ENCODE measurements at places on chromosomes 6 and 20.

DNA sequence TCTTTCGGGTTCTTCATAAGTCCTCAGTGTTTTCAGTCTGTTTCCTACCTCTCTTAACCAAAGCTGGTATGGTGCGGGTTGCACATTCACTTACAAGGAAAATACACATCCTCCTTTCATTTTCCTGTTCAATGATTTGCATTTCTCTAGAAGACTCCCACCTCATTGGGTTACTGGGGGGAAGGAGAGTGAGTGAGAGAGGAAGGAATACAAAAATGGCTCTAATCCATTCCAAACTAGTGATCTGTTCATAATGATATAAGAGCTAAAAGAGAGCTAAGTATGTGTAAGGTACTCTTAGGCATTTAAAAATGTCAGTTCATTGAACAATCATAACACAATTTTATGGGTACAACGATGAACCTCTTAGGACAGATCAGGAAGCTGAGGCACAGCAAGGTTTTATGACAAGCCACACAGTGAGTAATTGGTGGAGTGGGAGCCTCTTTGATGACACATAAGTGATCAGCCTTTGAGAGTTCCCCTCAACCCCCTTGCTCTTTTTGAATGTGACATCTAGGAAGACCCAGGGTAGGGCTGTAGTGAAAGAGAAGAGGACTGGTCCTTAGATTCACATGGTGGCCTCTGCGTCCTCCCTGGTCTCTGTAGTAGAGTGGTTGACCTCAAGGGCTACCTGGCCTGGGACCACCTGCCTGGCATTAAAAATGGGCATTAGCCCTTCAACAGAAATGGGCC is 328.4 kb upstream of the SOX4 start:
- no peak for DNase-seq

GRCh38 chr6:39902786-39903465 is 31.3 kb downstream of the MOCS1 start:
- DNase-seq: no peak

- DNase-seq: no peak
These were observed 455.0 kb downstream of the RFPL4B start for GRCh38 chr6:112802144-112802543.

DNA sequence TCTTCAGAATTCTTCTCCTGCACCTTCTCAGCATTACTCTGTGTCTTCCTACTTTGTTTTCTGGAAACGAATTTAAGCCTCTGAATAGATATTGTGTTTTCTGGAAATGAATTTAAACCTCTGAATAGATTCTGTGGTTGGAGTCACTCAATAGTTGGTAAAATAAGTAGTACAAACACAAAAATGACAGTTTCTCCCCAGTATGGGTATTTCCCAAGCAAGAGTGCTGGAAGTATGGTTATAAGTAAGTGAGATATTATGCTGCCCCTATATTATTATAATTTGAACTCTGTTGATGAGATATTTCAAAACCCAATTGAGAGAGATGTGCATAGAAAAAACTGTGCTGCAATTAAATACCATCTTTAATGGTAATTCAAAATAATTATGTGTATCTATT is 94.9 kb downstream of the TINAG start:
- no peak for DNase-seq

GRCh38 chr20:21272679-21273078 is 30.5 kb upstream of the XRN2 start:
- no peak for DNase-seq

DNA sequence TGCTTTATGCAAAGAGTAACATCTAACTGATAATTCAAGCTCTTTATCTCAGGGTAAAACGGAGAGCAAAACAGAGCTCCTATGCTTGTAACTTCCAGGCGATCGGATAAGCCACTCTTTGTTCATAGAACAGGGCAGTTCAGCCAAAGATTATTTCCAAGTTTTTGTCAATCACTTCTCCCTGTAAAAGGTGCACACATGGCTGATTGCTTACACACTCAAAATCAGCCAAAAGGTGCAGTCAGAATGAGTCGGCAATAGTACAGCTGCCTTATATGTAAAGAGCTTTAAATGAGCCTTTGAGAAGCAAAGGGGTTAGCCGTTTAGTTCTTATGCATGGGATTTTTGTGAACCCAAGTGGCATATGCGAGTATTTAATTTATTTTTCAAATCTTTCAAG is 449.6 kb upstream of the POU3F2 start:
- no peak for DNase-seq

DNA sequence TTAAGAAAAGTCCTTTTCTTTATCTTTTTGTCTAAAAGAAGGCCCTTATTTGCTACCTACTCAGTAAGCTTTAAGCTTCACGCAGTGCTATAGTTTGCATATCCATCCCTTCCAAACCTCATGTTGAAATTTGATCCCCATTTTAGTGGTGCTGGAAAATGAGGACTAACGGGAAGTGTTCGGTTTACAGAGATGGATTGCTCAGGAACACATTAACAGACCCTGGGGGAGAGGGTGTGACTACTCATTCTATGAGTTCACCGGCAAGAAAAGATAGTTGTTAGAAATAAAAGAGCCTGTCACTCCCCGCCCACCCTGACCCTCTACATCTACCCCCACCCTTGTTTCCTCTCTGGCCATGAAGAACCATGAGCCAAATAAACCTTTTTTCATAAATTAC is 546.2 kb downstream of the MEI4 start:
- no peak for DNase-seq

- DNase-seq: no peak
These were observed 54.8 kb downstream of the PHACTR2 start for GRCh38 chr6:143732536-143732935.

GRCh38 chr6:155635416-155635815 is 179.8 kb upstream of the NOX3 start:
- DNase-seq: no peak
